Aorta (tissue), 5 donors: ENCODE measurements at places on chromosomes 4 and X. TPM values are rescaled to one million over a fixed set of nuclear protein-coding genes. Genes with fewer than 3 reads are reported as not detected.

- DNase-seq: no peak
- no peak overlapping the region for H3K27ac ChIP-seq
- H3K4me1 ChIP-seq: no peaks in the 10 kb centered on the region
- H3K4me3 ChIP-seq: no peak overlapping the region
- no peaks in the 10 kb centered on the region for H3K27me3 ChIP-seq
Observed at GRCh38 chr4:111693758-111694157, 451.5 kb upstream of the FAM241A start.

DNA sequence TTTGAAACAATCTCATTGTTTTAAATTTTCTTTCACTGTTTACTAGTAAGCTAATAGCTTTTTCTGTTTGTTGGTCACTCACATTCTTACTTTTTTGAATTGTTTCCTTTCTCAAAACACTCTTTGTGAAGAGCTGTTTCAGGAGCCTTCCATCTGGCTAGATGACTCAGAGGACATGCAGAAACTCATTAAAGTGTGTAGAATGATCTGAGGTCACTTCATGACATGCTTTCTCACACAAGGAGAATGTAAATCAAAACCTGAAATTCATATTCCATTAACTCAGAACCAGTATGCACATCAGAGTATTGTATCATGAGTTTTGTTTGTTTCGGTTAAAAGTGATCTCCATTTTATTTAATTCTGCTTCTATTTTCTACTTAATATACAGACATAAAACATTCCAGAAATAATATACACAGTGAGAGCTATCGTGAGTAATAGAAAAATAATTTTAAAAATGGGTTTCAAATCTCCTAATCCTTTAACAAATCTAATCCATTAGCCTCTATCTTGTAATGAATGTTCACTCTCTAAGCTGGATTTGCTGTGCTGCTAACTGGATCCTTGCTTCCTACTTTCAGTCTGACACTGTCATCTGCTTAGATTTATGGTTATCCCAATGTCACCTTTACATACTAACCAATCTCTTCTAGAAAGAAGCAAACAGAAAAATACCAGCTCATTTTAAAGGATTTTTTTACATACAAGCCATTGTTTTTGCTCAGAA lies 449.6 kb downstream of the FSTL5 start:
- no peak overlapping the region for H3K4me3 ChIP-seq
- DNase-seq: no peak
- H3K27me3 ChIP-seq: no peaks in the 10 kb centered on the region
- no peaks in the 10 kb centered on the region for H3K36me3 ChIP-seq
- no peak overlapping the region for H3K27ac ChIP-seq

The HTR2C gene
- not detected for total RNA-seq

DNA sequence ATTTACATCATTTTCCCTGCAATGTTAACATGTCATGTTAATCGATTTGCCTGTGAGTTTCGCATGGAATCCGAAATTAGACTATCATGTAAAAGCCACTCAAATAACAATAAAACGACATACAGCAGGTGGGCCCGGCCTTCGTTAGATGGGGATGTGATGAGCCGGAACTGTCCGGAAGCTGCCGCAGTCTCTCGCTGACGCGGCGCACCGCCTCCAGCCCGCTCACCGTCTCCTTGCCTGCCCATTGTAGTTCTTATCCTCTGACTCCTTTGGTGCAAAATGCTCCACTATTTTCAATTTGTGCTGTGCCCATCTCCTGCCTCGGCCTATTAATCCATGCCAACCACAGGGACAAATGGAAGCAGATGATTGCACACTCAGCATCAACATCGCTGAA lies 877.5 kb upstream of the TENM3 start:
- no peaks in the 10 kb centered on the region for H3K4me1 ChIP-seq
- H3K27me3 ChIP-seq: no peaks in the 10 kb centered on the region
- H3K4me3 ChIP-seq: no peak overlapping the region

The STPG2 gene
- 0.33 TPM for total RNA-seq

The NIPAL1 gene
- total RNA-seq: 1.1 TPM

- no peaks in the 10 kb centered on the region for H3K4me1 ChIP-seq
- no peak overlapping the region for H3K27ac ChIP-seq
- H3K36me3 ChIP-seq: no peaks in the 10 kb centered on the region
- DNase-seq: no peak
Observed at GRCh38 chrX:30965767-30966166, 76.7 kb upstream of the TAB3 start.

GRCh38 chrX:119638725-119639471 lies 32.7 kb upstream of the NKRF start:
- no peaks in the 10 kb centered on the region for H3K36me3 ChIP-seq
- no peaks in the 10 kb centered on the region for H3K4me1 ChIP-seq
- DNase-seq: no peak
- H3K27me3 ChIP-seq: no peaks in the 10 kb centered on the region
- H3K4me3 ChIP-seq: no peak overlapping the region

DNA sequence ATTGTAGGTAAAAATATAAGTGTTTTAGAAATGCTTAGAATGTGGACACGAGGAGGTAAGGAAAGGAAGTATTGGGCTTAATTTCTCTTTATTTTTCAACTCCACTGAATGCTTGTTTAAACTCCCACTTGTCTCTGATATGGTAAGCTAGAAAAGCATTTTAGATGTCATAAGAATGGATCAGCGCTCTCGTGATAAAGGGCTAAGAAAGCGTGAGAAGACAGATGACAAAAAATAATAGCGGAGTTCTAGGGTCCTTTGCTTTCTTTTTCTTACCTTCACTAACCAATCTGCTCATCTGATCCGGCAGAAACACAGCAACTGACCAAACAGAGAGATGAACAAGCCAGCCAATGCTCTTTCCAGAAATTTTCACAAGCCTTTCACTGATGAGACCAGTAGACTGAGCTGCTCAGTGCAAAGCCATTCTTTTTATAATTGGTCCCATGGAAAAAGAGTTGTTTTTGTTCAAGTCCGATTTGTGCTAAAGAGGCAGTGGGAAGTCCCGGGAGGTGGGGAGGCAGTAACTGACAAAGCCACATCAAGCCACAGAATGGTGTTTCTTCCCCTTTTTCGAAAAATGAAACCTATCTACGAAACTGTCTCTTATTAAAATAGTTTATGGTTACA lies at the start of gene TASL:
TASL (minus strand) TSS at position 405 of the 630 bp plus-strand sequence. CDS start 17,411 bp downstream, outside the sequence.
- H3K27me3 ChIP-seq: no peaks in the 10 kb centered on the region
- no peaks in the 10 kb centered on the region for H3K4me1 ChIP-seq
- H3K27ac ChIP-seq: no peak within 1 kb of the TSS

GRCh38 chr4:52715914-52716313 lies 35.3 kb downstream of the ERVMER34-1 start:
- H3K4me1 ChIP-seq: no peaks in the 10 kb centered on the region
- no peak overlapping the region for H3K4me3 ChIP-seq
- H3K27ac ChIP-seq: no peak overlapping the region
- no peak for DNase-seq
